ENCODE measurements at places on chromosomes 4 and X.

DNA sequence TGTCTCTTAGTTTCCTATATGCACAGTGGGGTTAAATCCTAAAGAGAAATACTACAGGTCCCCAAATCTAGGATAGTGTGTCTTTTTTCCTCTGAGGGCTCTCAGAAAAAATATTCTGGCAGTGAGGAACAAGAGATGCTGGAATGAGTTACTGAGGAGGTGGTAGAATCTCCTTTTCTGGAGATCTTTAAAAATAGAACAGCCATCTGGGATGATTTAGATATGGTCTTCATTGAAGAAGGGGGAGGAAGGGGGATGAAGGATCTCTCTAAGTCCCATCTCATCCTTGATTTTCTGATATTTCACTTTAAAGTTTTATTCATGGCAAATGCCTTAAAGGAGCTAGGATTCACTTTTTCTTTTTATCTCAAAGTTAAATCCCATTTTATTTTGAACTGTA is 235.0 kb downstream of the MAML3 start:
- DNase-seq, result no peak

GRCh38 chrX:38862100-38862499 is 60.8 kb downstream of the MID1IP1 start:
- DNase-seq, result no peak

GRCh38 chr4:22987870-22988269 is 295.1 kb downstream of the GBA3 start:
- DNase-seq, result no peak

DNA sequence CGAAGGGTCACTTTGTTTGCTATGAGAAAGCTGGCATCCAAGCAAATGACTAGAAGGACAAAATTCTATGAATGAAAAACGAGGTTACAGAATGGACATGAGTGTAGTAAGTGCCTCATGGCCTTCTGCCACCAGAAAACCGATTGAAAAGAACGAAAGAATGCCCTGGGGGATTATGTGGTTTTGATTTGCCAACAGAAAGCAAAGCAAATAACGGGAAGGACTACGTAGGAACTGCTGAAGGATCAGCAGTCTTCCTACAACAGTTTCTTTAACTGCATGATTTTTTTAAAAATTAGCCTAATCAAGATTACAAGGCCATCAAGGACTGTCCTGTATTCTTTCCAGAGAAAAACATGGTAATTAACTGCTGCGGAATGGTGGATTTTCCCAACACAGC is 50.6 kb downstream of the NRK start:
- no peak for DNase-seq

GRCh38 chr4:155881555-155881954 is 15.5 kb upstream of the ASIC5 start:
- DNase-seq, result no peak

DNA sequence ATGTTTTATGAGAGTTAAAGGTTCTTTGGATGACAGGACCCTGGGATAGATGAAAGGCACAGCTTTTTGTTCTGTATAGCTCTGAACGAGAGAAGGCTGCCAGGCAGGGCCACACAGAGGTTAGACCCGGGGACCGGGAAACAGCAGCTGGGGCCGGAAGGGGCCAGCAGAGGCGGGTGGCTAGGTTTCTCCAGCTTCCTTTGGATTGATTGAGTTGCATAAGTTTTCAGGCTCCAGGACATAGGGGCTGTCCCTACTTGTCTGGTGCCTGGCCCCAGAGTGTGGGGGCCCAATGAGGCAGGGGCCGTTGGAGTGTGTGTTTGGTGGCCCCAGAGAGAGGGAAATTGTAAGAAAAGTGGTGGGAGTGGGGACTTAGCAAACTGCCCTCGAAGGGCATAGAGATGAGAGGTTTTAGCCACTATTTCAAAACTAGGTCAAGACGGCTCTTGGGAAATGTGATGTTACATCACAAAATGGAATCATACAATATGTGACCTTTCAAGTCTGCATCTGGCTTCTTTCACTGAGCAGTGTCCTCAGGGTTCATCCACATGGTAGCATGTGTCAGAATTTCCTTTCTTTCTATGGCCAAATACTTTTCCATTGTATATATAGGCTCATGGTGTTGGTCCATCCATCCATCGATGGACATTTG is 3.7 kb downstream of the ZFP92 start:
- no peak for DNase-seq

- no peak for DNase-seq
Measured at GRCh38 chr4:153564630-153565525, 98.7 kb downstream of the TMEM131L start.

- peak; percentile 13 for DNase-seq
Measured at GRCh38 chrX:96684339-96685209, at the start of gene DIAPH2. Gene DIAPH2, plus strand, starts transcription at chrX:96684842.

DNA sequence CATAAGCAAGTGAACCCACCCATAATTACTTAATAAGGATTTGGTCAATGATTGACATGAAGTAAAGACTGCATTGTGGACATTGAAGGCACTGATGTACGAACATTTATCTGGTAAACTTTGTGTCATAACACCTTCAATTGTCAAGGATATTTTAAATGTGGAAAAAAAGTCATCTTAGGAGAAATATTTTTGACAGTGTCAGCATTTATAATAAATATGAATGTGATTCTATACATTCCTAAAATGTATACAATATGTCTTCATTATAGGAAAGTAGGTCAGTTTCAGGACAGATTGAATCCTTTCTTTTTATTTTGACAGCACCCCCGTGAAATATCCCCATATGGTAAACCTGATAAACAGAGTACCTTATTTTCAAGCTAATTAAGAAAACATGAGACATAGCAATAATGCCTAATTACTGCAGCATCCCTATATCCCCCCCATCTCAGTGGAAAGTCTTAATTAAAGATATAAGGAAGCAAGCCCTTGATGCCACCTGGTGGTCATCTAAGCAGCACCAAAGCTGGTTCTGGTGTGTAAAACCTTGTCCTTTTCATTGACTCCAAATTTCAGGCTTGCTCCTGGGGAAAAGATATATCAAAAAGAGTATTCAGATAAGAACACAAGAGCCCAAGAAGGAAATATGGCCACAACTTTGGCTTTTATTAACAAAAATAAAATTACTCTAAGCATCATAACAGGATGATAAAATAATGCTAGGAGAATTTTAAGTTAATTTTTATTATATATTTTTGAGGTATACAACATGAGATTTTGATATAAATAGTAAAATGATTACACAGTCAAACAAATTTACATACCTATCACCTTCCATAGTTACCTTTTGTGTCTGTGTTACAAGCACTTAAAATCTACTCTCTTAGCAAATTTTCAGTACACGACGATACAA is 379.7 kb downstream of the TLL1 start:
- DNase-seq, result no peak

DNA sequence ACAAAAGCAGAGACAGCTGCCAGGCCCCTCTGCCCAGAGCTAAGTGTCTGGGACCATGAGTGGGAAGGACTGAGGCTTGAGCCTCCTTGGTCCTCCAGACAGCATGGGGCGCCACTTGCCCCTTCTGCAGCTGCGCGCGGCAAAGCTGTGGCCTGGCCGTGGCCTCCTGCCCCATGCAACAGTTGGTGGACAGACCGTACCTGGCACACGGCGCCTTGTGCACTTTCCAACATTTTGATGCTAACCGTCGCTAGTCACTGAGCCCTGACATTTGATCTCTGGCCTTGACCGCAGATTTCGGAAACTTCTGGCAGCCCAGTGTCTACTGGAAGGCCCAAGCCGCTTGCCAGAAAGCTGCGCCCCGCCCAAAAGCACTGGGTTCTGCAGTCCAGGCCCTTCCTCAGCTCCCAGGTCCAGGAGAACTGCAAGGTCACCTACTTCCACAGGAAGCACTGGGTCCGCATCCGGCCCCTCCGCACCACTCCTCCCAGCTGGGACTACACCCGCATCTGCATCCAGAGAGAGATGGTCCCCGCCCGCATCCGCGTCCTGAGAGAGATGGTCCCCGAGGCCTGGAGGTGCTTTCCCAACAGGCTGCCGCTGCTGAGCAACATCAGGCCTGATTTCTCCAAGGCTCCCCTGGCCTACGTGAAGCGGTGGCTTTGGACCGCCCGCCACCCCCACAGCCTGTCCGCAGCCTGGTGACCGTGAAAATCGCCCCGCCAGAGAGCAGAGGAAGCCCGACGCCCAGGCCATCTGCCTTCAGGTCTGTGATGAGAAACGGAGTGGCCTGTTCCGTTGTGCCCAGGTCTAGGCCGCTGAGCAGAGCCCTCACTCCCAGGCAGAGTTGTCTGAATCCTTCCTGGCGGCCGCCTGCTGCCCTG is 35.3 kb upstream of the CA5B start:
- DNase-seq, result no peak

DNA sequence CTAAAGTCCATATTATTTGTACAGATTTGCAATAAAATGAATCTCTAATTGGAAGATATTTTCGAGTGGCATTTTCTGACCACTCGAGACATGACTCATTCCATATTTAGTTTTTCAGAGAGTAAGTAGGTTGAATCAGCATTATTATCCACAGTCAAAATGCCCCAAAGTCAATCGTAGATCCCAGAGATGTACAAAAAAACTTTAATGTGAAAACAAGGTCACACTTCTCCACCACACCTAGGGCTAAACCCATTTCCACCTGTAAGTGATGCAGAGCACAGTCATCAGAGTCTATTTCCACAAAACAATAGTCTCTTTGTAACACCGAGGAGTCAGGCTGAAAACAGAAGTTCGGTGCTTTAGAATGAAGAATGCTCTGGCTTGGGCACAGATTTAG is 117.1 kb upstream of the TENM3 start:
- no peak for DNase-seq

- DNase-seq, result no peak
Measured at GRCh38 chrX:139967300-139967699, 2.0 kb upstream of the CXorf66 start.

- DNase-seq, result no peak
Measured at GRCh38 chr4:112876316-112876715, 173.1 kb upstream of the ANK2 start.

DNA sequence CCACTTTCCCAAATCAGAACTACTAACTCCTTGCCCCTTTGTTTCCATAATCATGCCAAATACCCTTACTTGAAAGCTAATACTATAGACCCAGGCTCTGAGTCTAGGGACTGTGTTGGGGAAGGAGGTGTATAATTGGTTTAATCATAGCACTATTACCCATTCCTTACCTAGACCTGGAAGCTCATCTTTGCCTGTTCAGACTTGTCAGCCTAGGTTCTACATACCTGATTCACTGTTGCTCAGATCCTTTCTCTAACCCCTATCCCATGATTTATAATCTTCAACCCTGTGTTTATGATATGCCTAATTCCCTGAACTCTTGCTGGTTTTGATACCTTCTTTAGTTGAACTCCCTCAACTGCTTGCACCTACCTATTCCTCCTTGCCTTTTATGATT is 123.1 kb upstream of the GRIA3 start:
- DNase-seq, result no peak

DNA sequence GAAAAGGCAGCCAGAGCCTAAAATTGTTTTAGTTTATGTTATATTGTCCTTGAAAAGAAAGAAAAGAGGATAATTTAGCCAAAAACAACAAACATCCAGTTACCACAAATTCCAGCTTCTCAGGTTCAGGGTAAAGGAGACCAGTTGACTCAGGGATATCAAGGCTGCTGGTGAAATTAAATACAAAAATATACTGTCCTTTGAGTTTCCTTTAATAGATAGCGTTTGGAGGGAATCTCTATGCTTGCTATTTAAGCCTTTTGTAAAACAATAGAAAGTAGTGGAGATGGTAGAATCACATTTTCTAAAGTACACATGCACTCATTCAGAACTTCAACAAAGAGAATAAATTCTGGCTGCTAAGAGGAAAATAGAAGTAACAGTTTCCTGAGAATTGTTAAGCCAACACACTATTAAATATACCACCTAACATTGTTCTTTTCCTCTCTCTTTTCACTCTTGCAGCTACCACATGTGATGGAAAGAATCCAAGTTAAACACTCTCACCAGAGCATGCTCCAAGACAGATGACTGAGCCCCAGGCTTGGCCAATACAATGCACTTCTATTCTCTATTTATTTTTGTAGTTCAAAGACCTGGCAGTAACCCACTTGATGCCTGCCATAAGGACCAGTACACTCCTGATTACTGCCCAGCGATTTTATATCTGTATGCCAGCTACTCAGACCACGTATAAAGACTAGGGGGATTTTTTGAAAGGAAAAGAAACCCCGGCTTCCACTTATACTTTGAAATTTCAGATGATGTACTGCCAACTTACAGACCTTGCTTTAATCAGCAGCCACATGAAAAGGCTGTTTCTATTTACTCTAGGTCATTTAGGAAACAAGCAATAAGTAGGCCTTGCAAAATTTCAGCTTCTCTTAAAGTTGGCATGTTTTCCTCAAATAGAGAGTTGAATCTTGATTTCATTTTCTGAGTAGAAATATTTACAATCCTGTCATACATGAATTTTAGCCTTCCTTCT is 756.9 kb downstream of the FAT4 start:
- DNase-seq, result no peak

- DNase-seq, result peak; percentile 48
Measured at GRCh38 chr4:742742-743311, 37.2 kb downstream of the PCGF3 start.

- DNase-seq, result no peak
Measured at GRCh38 chr4:48025005-48025404, 8.4 kb downstream of the NIPAL1 start.

- no peak for DNase-seq
Measured at GRCh38 chr4:104352211-104352610, 142.5 kb downstream of the CXXC4 start.

DNA sequence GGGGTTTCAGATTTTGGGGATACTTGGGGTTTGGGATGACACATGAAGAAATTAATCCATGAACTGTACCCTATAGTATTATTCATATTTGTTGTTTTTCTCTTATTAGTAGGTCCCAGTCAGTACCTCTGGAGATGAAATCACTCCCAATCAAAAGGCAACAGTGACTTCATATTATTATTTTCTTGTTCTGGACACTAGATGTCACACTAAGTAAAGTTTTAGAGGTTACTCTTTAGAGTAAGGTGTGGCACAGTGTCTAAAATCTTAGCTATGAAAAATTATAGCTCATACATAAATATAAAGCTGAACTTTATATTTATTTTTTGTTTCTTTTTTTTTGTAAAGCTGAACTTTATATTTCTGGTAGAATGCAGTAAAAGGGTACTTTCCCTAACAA is 35.1 kb downstream of the FAM114A1 start:
- no peak for DNase-seq

GRCh38 chr4:101871962-101872676 is 81.6 kb downstream of the BANK1 start:
- DNase-seq, result no peak

GRCh38 chrX:13109817-13110216 is 65.4 kb upstream of the FAM9C start:
- DNase-seq, result no peak

GRCh38 chrX:50677789-50678188 is 136.2 kb downstream of the SHROOM4 start:
- DNase-seq, result no peak

GRCh38 chrX:70476934-70477733 is 32.5 kb downstream of the DLG3 start:
- no peak for DNase-seq

GRCh38 chr4:162450531-162451035 is 286.8 kb upstream of the FSTL5 start:
- no peak for DNase-seq

- peak; percentile 47 for DNase-seq
Measured at GRCh38 chr4:118835571-118836300, at the start of gene SEC24D. Gene SEC24D, minus strand, starts transcription at chr4:118836126. Its CDS starts 2,430 bp downstream, at chr4:118833696.
